NCI-H1048 (cell line): ENCODE measurements at places on chromosomes 16 and 17.

- DNase-seq: no peak
Measured at GRCh38 chr17:56910509-56911235, 3.2 kb downstream of the TRIM25 start.

GRCh38 chr16:89297156-89297874 lies 79.8 kb downstream of the ZNF778 start:
- no peak for DNase-seq

DNA sequence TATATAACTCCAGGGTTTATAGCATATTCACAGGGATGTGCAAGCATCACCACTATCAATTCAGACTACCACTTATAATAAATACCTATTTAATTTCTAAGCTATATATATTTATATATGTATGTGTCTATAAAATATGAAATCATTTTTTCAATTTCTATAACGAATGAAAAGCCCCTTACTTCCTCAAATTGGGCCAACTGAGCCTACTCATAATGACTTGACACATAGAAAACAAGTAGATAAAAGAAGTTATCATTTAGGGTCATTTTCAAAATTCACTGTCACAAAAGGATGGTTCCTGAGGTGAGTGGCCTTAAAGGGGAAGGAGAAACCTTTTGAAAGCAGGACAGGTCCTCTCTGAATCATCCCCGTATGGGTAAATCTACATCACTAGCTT lies 114.1 kb downstream of the ADCY9 start:
- DNase-seq: no peak

- DNase-seq: no peak
Measured at GRCh38 chr16:10552998-10553491, 27.4 kb downstream of the EMP2 start.

DNA sequence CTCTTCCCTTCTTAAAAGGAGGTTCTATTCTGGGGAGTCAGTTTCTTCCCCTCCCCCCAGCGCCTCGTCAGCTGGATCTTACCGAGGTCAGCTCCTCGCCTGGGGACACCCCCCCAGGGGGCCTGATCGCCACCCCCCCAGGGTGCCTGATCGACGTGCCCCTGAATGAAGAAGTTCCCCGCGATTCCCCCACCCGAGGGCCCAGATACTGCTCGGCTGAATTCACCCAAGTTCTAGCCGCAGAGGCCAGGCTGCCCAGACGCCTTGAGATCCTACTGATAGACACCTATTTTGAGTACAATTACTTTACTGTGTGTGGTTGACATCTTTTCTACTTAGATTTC lies 1.4 kb downstream of the RAB11FIP3 start:
- no peak for DNase-seq

GRCh38 chr16:85663891-85664321 lies 24.8 kb downstream of the GINS2 start:
- no peak for DNase-seq

GRCh38 chr16:86783636-86784626 lies 205.6 kb downstream of the FOXL1 start:
- no peak for DNase-seq
